ENCODE measurements at places on chromosomes 3 and 15.
A peak's percentile ranks its signal among the peaks of the same experiment; 100 is the strongest.

DNA sequence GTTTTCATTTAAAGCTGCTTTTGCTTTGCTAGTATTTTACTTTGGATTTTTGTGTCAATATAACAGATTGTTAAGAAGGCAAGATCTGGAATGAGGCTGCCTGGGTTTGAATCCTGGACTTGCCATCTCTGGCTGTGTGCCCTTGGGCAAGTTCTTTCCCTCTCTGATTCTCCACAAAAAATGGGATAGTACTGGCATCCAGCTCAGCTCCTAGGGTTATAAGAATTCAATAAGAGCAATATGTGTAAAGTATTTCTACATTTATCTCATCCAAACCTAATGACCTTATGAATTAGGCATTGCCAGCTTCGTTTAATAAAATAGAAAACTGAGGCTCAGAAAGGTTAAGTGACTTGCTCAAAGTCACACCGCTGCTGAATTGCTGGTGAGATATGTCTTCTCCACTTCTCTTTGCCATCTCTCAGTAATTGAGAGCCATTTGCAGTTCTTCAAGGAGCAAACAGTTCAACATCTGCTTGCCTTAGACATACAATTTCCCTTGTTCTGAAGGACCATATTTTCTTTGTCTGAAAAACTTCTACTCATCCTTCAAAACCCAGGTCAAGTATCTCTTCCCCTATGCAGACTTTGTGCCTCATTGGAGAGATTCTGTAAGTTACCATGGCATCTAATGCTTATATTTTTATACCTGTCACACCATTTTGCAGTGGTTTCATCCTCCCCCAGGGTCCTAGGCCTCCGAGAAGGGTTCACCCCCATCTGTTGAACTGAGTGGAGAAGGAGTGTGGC lies 80.8 kb upstream of the TLE3 start:
- no peak for DNase-seq

- DNase-seq, result no peak
Measured at GRCh38 chr3:67458896-67459530, 195.4 kb downstream of the SUCLG2 start.

DNA sequence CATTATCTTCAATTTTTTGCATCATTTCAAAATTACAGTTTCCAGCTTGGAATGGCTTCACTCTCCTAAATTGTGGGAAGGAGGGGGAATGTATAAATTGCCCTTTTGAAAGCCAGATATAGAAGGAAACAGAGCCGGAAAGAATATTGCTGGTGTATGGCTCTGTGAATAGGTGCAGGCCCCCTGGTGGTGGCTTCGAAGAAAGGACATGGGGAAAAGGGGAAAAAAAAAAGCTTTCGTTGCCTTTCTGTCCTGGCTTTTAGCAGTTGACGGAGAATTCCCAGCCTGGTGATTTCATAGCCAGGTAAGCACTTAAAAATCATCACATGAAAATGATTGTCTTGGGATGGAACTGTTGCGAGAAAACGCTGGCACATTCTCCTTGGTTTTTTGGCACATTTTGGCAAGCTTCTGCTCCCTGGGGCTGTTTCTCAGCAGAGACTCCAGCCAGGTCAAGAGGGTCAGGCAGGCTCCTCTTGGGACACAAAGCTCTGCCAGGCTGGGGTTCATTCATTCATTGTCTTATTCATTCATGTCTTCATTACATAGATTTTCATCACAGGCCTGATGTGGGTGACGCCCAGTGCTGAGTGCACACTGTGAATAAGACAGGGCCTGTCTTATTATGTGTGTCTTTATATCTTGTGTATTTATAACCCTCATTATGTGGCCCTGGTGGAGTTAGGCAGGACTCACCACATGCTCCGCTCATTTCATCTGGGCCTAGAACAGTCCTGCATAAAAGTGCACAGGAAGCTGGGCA lies 300.0 kb upstream of the TPM1 start:
- peak; percentile 27 for DNase-seq

DNA sequence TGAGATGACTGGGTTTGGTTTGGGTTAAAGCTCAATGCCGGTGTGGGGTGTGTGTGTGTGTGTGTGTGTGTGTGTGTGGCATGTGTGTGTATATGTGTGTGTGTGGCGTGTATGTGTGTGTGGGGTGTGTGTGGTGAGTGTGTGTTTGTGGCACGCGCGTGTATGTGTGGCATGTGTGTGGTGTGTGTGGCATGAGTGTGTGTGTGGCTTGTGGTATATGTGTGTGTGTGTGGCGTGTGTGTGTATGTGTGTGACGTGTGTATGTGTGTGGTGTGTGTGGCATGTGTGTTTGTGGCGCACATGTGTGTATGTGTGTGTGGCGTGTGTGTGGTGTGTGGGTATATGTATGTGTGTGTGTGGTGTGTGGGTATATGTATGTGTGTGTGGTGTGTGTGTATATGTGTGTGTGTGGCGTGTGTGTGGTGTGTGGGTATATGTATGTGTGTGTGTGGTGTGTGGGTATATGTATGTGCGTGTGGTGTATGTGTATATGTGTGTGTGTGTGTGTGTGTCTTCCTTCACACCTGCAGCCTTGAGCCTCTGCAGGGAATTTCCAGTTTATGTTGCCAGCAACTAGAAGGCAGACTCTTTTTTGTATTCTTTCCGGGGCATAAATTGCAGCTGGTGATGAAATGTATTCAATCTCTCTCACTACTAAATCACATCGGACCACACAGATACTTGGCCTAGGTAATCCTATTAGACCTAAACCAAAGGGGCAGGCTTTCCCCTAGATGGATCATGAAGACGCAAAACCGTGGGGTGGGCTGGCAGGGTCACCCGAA lies 34.8 kb downstream of the CHRD start:
- no peak for DNase-seq

DNA sequence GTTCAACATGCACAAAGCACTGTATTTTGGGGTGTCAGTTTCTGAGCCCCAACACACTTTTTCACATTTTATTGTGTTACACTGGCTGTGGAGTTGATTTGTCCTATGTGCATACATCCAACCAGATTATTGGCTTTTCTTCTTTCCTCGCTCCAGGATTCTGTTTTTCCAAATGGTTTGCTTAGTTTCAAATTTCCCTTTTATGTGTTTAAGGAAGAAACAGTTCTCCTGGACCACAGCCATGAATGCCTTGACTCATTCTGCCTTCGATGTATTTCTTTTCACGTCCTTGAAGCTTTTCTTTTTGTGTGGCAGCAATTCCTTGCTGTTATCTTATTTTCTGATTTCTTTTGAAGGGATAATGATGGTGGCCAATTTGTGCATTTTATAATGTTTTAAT lies 53.8 kb downstream of the CACNA2D3 start:
- DNase-seq, result no peak

DNA sequence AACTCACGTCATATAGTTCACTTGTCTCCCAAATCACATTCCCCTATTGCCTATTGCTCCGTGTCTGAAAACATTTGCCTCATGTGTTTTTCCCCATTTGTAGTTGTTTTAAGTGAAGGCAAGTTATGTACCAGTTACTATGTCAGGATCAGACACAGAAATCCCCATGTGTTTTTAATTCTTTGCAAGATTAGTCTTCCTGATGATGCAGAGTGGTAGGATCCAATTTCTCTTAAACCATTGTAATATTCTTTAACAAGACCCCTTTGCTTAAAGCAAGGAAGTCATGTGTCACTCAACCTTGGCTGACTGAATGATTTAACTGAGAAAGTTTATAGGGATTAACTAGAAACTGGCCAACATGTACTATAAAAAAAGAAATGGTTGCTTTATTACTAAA lies 164.4 kb downstream of the OPA1 start:
- no peak for DNase-seq

- no peak for DNase-seq
Measured at GRCh38 chr15:62209821-62210220, 44.7 kb upstream of the C2CD4B start.

DNA sequence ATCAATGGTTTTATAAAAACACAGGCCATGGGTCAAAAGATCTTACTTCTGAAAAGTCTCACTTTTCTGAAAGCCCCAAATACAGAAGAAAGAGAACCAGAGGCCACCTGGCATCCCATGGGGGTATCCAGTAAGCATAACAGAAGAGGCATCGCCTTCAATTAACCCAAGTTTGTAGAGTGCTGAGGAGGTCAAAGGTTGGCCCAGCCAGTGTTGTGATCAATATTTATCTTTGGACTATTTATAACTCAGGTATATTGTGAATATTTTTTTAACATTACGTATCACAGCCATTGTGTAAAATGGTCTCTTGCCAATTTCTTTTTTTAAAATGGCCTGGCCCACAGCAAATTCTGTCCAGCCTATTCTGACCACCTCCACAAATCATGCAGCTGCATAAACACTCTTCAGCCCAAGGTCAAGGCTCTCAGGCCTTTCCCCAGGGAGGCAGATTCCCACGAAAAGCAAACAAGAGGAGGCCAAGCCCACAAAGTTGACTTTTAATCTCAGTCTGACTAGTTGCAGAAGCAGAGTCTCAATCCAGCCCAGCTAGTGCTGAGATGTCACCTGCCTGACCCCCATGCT lies 26.2 kb upstream of the SPTBN5 start:
- DNase-seq, result no peak

DNA sequence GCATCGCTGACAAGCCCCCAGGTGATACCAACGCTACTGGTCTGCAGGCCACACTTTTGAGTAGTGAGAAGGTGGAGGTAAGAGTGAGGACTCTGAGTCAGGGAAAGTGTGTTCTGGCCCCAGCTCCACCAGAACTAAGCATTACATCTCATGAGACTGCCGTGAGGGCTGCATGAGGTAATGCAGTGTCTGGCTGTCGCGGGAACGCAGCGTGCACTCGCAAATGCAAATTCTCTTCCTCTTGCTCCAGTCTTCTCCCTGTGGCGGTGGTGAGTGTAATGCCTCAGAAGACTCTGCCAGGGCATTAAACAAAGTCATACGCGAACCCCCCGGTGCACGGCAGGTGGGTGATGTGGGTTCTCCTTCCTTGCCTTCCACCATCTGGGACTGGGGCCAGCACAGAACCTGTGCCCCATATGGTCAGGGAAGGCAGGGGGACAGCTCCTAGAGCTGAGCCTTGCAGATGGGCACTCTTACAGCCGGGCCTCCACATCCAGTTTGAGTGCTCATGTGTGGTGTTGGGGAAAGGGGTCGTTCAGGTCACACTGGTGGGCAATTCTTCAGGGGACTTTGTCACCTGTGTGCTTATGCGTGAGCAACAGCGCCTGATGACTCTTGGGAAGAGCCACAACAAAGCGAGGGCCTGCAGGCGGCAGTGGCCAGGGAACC lies 175.8 kb downstream of the XXYLT1 start:
- no peak for DNase-seq

GRCh38 chr15:93265111-93265556 lies 176.1 kb upstream of the RGMA start:
- no peak for DNase-seq
